ENCODE measurements at places on chromosomes 5 and 9.

DNA sequence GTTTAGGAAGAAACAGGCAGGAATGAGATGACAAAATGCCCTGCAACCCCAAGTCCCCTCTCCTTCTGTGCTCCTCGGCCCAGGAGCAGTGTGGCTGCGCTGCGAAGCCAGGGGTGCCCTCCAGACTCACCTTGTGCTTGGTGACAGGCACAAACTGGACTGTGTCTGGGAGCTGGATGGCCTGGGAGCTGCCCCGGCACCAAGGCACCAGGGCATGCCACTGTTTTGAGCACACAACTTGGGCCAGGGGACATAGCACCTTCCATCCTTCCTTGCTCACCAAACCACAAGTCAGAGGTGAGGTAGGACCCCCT lies 51.1 kb downstream of the PRRT1B start:
- DNase-seq, result no peak

DNA sequence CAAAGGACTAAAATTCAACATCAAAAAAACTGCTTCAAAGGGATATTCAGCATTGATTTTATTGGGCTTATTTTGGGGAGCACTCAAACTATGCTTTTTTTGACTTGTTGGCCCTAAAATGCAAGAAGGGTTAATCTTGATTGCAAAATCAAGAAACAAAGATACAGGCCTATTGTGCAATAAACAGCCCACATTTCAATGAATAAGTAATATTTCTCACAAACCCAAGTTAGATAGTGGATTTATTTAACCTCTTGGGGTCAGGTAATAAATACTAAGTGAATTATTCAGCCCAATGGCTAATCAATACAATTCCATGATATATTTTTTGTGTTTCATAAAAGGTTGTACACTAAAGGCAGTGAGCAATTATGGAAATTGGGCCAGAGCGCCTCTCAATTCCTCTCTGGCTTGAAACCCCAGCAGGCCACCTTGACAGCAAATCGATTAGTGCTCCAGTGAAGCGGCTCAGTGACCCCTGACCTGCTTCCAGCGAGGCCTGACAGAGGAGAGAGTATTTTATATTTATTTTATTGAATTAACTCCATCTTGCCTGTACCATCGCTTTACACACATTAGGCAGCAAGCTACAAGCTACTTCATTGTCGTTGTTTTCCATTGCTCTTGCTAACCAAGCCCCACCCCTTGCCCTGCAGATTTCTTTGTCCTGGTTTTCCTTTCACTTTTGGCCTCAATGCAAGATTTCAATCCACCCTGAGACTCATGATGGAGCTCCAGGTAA lies 65.5 kb downstream of the EBF1 start:
- peak; percentile 40 for DNase-seq

- DNase-seq, result peak; percentile 84
Measured at GRCh38 chr9:92180002-92180400, 64.8 kb upstream of the SPTLC1 start.

- peak; percentile 74 for DNase-seq
Measured at GRCh38 chr5:101687349-101687985, 608.6 kb downstream of the SLCO4C1 start.

GRCh38 chr5:111144352-111144930 lies 52.3 kb downstream of the WDR36 start:
- DNase-seq, result peak; percentile 59

GRCh38 chr5:157671592-157672330 lies 428 bp downstream of the C5orf52 start:
- DNase-seq, result no peak

GRCh38 chr5:176817369-176817840 lies 7.0 kb downstream of the UNC5A start:
- no peak for DNase-seq

DNA sequence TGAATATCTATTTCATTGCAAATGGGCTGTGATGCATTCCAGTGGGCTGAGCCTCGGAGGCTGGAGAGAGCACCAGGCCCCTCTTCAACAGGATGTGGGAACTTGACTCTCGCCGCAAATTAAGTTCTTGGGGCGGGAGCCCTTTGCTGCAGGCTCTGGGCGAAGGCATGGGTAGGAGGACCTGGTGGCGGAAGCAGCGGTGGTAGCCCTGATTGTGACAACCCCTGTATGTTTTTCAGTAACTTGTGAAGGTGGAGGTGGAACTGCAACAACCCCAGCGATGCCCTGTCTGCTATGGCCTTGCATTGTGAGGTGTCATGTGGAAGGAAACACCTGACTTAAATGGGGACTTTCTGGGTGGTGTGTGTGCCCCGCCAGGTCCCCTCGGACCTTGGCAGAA lies 9.4 kb downstream of the FYB1 start:
- no peak for DNase-seq

DNA sequence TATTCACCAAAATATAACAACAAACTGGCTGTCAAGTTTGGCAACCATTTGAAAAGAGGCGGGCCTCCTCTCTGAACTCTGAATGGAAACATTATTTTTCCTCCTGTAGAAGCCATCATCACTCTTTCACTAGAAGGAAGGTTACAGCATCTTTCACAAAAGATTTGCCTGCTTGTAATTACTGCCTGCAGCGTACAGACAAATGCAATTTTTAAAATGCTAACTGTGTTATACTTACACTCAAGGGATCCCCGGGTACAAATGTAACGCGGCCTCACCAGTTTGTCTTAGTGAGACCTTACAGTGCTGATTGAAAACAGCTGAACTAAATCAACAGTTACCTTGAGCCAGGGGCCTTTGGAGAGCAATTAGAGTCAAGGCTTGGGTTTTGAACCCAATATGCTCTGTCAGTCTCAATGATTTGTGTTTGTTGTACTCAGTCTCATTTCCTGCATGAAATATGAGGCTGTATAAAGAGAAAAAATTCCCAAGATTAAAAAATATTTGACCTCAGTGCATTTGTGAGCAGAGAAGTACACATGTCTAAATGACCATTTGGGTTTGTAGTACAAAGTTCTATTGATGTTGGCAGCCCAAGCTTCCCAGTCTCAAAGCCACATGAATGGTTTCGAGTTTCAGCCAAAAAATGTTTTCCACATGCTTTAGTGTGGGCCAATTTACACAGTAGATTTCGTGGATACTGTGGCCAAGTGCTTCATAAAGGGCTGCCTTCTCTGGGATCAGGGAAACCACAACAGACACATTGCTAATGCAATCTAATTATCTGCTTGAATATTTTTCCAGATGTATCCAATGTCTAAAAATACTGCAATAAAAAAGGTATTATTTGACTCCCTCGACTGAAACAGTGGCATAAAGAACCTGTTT lies 500.0 kb downstream of the SPATA31D1 start:
- DNase-seq, result no peak

DNA sequence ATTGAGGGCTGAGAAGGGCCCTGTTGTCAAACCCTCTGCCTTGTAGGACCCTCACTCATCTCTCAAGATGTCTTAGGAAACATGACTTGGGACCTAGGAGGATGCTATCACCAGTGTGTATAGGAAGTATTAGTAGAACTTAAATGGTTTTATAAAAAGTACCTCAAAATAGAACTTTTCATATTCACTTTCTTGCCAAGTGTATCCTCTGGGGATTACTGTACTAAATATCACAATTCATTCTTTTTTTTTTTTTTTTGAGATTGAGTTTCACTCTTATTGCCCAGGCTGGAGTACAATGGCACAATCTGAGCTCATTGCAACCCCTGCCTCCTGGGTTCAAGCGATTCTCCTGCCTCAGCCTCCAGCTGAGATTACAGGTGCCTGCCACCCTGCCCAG lies 56.2 kb downstream of the ARHGEF28 start:
- DNase-seq, result no peak
